ENCODE measurements at places on chromosomes 7 and 10.

DNA sequence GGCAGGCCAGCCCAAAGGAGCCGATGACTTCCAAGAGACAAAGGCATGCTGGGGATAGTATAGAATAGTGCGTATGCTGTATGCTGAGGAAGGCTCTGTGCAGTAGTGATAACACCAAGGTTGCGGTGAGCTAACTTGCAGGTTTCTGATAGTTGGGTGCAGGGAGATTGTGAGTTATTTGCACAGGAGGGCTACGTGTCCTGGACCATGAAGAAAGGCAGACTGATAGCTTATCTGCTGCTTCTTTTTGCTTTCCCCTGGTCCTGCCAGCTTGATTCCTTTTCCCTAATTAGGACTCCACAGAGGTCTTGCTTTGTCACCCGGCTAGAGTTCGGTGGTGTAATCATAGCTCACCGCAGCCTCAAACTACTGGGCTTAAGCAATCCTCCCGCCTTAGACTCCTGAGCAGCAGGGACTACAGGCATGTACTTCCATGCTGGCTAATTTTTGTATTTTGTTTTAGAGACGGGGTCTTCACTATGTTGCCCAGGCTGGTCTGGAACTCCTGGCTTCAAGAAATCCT is 43.9 kb upstream of the ARHGAP12 start:
- DNase-seq, result no peak

GRCh38 chr10:91194497-91195179 is 25.8 kb upstream of the PCGF5 start:
- peak; percentile 76 for DNase-seq

DNA sequence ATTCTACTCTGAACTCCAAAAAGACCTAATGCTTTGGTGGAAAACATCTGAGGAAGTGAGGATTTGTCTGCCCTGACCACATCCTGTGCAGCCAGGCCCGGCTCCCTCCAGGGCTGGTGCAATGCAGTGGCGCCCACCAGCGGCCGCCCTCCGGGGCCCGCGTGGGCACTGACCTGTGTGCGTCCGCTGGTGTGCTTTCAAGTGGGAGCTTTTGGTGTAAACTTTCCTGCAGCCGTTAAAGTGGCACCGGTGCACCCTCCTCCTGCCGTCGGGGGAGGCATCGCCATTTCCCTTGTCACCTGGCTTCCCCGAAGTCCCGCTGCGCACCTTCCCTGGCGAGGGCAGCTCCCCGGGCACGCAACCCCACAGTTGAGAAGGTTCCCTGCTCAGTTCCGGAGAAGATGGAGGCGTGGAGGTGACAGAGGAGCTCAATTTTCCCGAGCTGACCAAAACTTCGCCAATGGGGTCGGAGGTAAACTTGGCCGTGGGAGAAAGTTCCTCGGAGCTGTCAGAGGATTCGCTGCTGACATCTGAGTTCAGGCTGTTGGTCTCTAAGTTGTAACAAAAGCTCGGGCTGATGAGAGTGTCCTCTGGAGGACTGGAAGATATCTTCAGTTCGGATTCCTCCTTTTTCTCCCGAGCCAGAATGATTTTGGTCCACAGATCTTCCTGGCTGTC is 3.4 kb downstream of the KLF6 start:
- peak; percentile 62 for DNase-seq

DNA sequence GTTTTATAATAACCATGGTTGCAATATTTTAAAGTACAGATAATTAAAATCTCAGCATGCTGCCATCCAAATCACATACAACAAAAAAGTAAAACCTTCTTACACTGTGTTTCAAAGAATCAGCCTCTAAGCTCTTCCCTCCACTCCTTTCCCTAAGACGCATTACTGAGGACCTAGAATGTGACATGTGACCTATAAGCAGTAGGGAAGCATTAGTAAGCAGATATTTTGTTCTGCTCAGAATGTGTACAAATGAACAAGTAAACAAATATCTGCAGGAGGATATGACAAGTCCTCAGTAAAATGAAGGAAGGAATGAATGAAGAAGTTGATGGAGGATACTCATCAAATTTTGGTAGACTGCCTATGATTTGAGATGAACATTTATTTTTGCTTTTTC is 49.1 kb downstream of the RAB11FIP2 start:
- DNase-seq, result no peak

Measured in cardiac fibroblast (primary cell).